ENCODE measurements at places on chromosomes 6 and 20.

GRCh38 chr6:154229786-154230185 lies 126.8 kb downstream of the IPCEF1 start:
- DNase-seq: peak; percentile 84

DNA sequence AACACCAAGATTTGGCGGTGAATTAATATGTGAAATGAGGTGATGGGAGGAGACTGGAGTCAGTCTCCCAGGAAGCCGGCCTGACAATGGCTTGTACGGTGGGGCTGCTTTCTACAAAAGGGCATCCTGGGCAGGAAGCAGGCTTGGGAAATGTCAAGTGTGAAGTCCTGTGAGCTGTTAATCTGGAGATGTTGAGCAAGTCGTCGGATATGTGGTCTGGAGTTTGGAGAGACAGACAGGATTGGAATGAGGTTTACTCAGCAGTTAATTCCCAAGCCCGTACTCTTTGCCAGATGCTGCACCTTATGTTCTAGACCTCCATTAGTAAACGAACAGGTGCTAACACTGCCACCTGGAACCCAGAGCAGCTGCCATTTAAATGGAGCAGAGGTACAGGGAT lies 107.7 kb upstream of the FOXC1 start:
- no peak for DNase-seq

DNA sequence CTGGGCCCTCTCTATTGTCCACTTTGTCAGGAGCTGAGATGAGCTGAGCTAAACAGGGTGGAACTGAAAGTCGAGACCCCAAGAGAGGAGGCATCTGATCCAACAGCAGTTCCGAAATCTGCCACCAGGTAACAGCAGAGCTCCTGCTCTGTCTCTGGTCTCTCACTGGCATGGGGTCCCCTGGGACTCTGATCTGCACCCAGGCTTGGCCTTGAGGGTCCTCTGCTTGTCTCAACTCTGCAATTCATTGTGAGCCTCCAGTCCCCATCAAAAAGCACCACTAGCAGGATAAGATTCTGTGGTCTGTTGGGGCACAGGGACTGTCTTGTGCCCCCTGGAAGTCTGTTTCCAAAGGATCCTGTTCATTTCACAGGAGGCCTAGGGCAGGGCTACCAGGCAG lies 62.5 kb upstream of the TOP1 start:
- no peak for DNase-seq

DNA sequence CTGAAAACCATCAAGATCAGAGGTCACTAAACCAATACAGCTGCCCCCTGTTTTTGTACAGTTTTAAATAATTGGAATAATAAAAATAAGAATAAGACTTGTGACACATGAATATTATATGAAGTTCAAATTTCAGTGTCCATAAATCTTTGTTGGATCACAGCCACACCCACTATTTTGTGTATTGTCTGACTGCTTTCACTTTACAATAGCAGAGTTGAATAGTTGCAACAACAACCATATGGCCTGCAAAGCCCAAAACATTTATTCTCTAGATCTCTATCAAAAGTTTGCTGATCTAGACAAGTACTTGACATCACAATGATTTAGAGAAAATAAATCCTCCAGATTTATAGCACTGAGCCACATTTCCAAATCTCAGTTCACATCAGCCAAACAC lies 73.6 kb downstream of the SPTLC3 start:
- no peak for DNase-seq

- no peak for DNase-seq
These were observed 21.9 kb downstream of the ZBTB46 start for GRCh38 chr20:63808964-63809674.

GRCh38 chr20:45578231-45578630 lies 853 bp downstream of the WFDC8 start:
- no peak for DNase-seq

- no peak for DNase-seq
These were observed 7.2 kb downstream of the FOXC1 start for GRCh38 chr6:1616701-1617463.

- DNase-seq: no peak
These were observed 32.4 kb downstream of the CHRNA4 start for GRCh38 chr20:63328718-63329275.

Data from T-helper 2 cell (primary cell).